CD4-positive, alpha-beta T cell treated with Interleukin-21 for 1 hour (primary cell): ENCODE measurements at places on chromosomes 11 and 22.

DNA sequence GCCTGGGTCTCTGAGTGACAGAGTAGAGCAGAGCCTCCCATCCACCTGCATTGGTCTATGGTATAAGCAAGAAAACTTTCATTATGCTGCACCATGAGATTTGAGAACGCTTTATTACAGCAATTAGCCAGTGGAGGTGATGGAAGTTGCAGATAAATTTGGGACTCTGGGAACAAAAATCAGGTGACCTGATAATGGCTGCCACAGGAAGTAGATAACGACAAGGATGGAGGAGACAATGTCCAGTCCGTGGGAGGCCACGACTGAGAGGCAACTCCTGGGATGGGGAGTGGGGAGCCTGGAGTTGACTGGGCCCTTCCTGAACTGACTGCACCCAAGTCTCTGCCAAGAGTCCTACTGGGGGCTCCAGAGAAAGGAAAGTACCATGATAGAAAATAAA is 4.7 kb downstream of the MRGPRD start:
- DNase-seq: no peak

DNA sequence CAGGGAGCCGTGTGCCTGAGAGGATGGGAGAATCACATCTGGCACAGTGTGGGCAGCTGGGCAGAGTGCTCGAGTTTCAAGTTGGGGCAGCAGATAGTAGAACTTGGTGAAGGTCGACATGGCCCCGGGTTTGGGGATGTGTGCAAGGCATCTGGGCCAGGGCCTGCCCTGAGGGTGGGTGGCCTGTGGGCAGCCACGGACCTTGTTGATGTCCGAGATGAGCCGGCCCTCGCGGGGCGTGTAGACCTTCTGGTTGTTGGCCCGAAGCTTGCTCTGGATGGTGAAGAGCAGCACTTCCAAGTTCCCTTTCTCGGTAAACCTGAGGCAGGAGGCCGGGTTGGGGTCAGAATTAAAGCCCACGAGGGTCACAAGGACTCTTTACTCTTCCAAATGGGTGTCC is 20.3 kb downstream of the SPTBN2 start:
- DNase-seq: no peak

DNA sequence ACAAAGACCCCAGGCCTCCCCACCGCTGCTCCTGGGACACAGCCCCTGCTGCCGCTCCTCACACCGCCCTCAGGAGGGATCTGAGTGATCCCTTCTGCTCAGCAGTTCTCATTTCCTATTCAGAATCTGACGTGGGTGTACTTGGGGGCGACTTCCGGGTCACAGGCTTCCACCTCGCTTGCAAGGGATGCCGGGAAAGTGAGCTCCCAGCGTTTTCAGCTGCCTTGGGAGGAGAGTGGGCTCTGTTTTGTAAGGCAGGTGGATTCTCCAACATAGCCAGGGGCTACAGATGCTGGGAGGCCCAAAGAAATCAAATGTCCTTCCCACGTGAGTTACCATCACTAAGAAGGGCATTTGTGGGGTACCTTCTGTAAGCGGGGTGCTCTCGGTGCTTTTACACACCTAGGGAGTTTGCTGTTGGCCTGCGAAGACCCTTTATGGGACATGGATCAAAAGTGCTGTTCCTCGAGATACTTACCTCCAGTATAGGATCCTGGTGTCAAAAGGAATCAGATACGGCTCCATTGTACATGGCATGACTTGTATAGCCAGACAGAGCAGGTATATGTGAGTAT is 9.7 kb upstream of the LRRC10B start:
- DNase-seq: no peak

DNA sequence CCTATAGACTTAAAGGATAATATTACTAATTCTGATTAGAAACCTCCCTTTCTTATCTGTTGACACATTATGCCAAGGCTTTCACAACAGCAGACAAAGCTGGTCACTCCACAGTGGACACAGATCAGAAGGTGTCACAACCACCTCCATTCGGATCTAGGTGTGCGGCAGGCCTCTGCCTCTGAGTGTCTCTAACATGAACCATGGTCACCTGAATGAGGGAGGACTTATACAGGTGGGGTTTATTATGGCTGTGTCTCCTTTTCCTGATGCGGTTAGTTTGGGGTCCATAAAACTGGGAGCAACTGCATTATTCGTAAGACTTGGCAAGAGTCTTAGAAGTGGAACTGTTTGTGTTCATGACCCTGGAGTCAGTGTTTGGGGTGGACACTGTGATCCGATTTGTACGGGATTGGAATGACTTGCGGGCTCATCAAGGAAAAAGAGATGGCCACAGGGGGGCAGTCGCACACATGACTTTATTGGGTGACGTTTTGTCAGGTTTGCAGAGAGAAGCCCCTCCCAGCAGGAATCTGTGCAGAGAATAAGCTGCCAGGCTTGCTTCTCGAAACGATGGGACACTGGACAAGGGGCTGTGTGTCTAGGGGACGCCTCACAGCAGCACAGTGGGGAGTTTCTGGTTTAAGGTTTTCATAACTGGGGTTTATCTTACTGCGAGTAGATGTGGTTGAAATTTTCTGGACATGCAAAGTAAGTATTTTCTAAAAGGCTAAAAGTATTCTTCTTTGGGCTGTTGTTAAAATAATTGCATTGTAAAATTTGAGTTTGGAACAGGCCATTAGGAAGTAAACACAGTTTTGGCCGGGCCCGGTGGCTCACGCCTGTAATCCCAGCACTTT is 90.6 kb downstream of the GAB4 start:
- DNase-seq: peak; percentile 48

DNA sequence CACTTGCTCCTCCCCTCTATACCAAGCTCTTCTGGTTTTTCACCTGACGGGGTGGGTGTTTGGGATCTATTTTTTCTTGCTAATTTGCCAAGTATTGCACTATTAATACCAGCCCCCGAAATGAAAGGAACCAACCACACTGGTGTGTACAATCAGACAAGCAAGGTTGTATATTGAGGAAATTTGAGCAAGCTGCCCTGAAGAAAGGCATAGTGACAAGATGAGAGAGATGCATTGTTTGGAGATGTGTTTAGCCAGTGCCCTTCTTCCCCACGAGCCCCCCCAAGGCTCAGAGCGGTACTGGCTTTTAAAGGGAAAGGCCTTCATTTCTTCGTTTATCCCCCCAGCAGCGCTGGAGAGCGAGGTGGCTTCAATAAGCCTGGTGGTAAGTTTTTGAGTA is 15.2 kb upstream of the GAS2L1 start:
- no peak for DNase-seq

- no peak for DNase-seq
Observed at GRCh38 chr22:26170112-26170492, 840 bp downstream of the SEZ6L start.

DNA sequence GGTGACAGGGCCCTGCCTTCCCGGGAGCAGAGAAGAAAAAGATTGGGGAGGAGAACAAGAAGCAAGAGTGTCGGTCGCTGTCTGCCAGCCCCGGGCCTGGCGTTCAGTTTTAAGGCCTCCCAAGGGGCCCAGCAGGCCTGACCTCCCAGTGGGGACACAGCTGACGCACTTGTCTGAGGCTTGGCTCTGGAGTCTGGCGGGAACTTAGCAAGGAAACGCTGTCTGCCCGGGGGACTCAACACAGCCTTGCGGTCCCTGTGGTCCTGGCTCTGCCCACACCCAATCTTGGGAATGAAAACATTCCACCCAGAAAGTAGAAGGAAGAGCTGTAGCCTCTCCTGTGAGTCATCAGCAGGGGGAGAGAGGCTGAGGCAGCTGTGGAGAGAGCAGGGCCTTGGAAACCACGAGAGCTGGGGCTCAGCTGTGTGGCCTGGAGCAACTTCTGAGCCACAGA is 54.4 kb downstream of the TRAF6 start:
- DNase-seq: no peak

GRCh38 chr11:66477263-66478201 is 2.7 kb upstream of the DPP3 start:
- no peak for DNase-seq

GRCh38 chr11:105937738-105938137 is 84.3 kb downstream of the MSANTD4 start:
- no peak for DNase-seq

DNA sequence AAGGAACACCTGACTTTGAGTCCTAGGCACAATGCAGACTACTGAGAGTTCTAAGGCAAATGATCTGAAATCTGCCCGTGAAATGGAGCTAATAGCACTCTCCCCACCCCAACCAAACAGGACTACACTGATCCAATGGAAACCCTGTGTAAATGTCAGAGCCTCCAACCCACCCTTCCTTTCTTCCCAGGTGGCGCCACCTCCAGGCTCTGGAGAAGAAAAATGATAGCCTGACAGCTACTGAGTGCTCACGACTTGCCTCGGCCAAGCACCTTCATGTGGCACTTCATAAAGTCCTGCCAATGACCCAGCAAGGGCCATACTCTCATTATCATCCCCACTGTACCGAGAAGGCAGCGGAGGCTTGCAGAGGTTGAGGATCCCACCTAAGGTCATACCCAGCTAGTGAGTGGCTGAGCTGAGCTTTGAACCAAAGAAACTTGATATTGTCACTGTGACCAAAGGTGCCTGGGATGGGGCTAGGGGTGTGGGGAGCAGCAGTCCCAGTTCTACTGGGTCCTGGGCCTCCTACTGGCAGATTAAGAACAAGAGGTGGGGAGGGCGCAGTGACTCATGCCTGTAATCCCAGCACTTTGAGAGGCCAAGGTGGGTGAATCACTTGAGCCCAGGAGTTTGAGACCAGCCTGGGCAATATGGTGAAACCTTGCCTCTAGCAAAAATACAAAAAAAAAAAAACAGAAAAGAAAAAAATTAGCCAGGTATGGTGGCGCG is 20.5 kb downstream of the TST start:
- no peak for DNase-seq
